CD4-positive, CD25-positive, alpha-beta regulatory T cell (primary cell): ENCODE measurements at places on chromosomes 3 and 15. TPM values are rescaled to one million over a fixed set of nuclear protein-coding genes. Genes with fewer than 3 reads are reported as not detected.

DNA sequence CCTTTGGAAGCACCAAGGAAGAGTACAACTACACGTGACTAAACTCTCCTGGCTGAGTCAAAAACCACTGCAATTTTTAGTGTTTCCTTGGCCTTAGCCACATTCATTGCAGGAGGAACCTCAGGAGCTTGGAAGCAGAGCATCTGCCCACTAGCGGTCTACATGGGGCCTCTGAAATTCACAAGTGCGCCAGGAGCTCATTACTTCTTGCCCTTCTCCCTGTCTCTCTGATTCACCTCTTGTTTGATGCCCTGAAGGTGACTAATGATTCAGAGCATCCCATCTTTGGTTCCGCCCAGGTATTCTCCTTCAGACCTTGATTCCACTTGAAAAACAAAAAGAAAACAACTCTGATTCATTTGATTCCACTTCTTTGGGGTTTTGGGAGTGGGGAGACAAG, 201.1 kb upstream of the LPP start:
- no peak for DNase-seq

DNA sequence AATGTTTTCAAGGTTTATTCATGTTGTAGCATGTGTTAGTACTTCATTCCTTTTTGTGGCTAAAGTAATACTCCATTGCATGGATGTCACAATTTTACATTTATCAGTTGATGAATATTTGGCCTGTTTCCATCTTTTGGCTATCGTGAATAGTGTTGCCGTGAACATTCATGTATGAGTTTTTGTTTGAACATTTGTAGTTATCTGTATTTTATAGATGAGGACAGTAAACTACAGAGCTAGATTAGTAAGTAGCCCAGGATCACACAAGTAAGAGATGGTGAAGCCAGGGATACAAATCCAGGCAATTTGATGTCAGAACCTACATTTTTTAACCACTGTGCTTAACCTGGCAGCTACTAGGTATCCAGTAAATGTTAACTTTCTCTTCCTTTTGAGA, 63.2 kb downstream of the ASTE1 start:
- DNase-seq, result no peak

CFAP20DC gene
- polyA plus RNA-seq, result 0.45 TPM

GRCh38 chr3:162143180-162143579, 646.6 kb downstream of the OTOL1 start:
- no peak for DNase-seq

DNA sequence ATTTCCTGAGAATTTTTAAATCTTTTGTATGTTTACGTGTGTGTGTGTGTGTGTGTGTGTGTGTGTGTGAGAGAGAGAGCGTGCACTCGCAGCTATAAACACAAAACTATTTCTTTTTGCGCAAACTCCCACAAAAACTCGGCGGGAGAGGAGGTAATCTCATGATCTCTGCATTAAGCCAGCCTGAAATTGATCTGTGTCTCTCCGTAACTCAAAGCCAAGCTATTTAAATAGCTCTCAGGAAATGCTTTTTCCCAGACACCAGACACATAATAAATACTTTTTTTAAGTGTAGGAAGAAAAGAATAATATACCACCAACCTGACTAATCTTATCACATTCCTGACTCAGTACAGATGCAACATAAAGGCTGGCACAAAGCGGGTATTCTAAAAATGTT, 226.8 kb downstream of the MAGI1 start:
- DNase-seq, result no peak
